ENCODE measurements at places on chromosomes 5 and 9.

DNA sequence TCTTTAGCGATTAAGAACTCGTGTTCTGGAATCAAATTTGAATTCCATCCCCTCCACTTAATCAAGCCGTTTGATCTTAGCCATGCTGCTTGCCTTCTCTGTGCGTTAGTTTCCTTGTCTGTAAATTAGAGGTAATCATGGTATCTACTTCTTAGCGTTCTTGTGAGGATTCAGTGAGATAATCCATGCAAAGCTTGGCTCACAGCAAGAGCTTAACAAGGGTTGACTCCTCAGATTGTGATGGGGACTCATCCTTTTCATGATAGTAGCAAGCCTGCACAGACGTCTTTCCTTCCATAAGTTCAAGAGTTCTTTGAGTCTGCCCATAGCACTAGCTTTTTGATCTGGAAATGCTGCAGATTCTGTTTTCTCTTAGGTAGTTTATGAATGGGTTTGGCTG is 72.8 kb downstream of the TRIO start:
- no peaks in the 10 kb centered on the region for H3K36me3 ChIP-seq
- DNase-seq = no peak
- H3K4me3 ChIP-seq = no peak overlapping the region
- H3K27ac ChIP-seq = no peak overlapping the region

- H3K27me3 ChIP-seq = no peaks in the 10 kb centered on the region
- H3K4me3 ChIP-seq = no peak overlapping the region
- no peaks in the 10 kb centered on the region for H3K36me3 ChIP-seq
- DNase-seq = no peak
Measured at GRCh38 chr5:142931896-142932686, 161.9 kb downstream of the ARHGAP26 start.

- H3K27ac ChIP-seq = no peak overlapping the region
- DNase-seq = peak; percentile 75
- H3K4me3 ChIP-seq = no peak overlapping the region
- no peaks in the 10 kb centered on the region for H3K27me3 ChIP-seq
- H3K4me1 ChIP-seq = no peaks in the 10 kb centered on the region
- H3K36me3 ChIP-seq = peaks cover 19% of the 10 kb centered on the region
Measured at GRCh38 chr9:130701059-130702022, 7.8 kb downstream of the EXOSC2 start.

GRCh38 chr9:116721944-116722343 is 34.8 kb downstream of the TRIM32 start:
- H3K36me3 ChIP-seq = no peaks in the 10 kb centered on the region
- H3K4me1 ChIP-seq = no peaks in the 10 kb centered on the region
- no peak overlapping the region for H3K4me3 ChIP-seq

GRCh38 chr5:21862986-21863385 is 990.2 kb downstream of the CDH12 start:
- no peaks in the 10 kb centered on the region for H3K4me1 ChIP-seq
- no peak overlapping the region for H3K4me3 ChIP-seq
- no peak overlapping the region for H3K27ac ChIP-seq
- no peaks in the 10 kb centered on the region for H3K36me3 ChIP-seq
- DNase-seq = no peak

All from psoas muscle (tissue), 8 donors.